ENCODE measurements at places on chromosomes 13 and 19.

- DNase-seq: no peak
These were observed 19.2 kb downstream of the SLC27A1 start for GRCh38 chr19:17489392-17490030.

DNA sequence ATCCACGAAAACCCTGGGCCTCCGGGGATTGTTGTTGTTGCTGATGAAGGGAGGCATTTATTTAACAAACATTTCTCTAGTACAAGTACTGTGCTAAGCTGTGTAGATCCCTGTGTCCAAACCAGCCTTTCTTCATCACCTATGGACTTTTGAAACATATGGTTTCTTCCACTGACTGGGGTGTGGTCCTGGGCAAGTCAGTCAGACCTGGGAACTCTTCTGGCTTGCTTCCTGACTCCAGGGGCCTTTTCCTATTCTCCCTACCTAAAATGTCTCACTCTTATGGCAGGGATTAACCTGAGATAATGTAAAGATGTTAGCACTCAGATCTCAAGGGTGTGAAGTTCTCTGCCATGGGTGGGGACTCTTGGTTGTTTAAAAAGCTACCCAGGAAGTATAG, 46.8 kb downstream of the EFNB2 start:
- no peak for DNase-seq

DNA sequence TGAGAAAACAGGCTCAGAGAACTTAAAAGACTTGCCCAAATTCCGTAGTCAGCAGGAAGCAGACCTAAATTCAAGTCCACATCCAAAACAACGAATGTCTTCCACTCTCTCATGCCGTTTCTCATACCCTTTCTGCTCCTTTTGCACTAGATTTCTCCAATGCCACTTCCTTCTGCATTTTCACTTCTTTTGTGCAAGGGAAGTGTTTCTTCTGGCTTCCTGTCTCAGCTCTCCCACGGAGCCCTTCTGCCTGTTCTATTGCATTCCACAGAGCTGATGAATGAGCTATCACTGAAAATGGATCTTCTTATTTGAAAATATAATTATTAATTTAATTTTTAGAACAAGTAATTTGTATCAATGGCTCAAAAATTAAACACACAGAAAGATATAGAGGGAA, 56.1 kb upstream of the STK24 start:
- DNase-seq: no peak

DNA sequence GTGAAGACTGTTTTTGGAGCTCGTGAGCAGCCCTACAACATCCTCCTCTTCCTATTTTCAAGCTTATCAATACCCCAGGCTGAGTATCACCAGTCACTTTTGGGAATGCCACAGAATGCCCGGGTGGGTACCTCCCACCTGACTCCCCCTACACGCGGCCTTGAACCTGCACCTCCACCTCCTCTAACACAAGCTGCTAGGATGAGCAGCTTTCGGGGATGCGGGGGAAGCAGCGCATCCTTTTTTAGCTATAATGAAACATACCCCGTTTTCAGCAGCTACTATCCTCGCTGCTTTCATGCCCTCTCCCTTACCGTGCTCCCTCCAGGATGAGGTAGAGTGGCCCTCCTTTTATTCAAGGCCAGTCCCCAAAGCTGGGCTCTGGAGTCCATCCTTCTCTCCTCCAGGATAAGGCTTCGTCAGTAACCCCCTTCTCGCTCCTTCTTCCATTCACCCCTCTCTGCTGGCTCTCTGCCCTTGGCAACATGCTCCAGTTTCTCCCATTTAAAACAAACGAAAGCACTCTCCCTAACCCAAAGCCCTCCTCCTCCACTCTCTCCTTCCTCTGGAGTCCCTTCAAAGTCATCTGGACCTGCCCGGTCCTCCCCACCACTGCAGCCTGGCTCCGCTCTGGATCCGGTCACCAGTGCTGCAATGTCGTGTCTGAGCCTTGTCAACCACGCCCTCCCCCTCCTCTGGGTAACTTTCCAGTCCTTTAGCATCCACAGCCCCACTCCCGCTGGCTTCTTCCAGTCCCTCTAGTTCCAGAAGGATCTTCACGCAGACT, 55.3 kb downstream of the STK24 start:
- DNase-seq: no peak

DNA sequence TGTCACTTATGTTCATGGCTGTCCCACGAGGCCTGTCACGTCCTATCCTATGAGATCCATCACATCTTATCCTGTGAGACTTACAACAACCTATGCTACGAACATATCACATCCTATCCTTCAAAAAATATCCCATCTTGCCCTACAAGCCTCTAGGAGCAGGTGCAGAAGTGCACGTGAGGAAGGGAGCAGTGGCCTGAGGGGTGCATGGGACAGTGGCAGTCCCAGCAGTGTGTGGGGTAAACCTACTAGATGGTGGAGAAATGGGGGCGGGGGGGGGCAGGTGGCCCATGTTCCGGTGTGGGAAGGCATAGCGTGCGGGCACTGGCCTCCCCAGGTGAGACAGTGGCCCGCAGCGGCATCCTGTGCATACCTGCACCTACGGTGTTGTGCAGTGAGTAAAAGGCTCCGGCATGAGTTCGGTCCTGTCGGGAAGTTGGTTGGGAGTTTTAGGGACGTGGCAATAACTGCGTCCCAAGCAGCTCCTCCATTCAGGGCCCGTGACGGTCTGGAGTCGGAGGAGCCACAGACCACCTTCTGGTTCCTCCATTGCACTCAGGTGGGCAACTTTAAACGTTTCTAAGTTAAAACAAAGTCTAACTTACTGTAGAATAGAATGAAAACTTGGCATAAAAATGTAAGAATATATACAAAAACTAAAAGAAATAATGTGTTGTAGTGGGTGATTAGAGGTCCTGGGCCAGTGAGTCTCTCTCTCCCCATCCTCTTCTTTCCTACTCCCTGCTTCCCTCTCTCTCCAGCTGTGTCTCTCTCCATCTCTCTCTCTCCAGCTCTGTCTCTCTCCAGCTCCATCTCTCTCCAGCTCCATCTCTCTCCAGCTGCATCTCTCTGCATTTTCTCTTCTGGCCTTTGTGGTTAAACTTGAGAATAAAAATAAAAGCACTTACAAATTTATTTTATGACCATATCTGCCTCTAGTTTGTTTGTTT, 42.1 kb downstream of the ATP11A start:
- no peak for DNase-seq

GRCh38 chr13:74136084-74136658, 2.0 kb upstream of the KLF12 start:
- DNase-seq: no peak

DNA sequence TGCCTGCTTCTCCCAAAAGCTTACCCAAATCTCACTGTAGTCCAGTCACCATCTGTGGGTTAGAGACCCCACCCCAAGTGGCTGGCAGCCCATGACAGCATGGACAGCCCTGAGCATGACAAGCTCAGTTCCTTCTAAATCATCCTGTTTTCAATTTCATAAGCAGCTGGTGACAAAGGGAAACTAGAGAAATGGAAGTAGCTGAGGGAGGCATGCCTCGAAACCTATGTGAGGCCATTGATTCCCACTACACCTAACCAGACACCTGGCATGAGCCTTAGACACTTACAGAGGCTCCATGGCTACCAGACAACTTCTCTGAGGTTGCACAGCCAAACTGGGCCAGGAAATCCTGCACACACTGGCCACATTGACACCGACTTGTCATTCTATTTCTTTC, 56.2 kb downstream of the ABCC4 start:
- DNase-seq: no peak

DNA sequence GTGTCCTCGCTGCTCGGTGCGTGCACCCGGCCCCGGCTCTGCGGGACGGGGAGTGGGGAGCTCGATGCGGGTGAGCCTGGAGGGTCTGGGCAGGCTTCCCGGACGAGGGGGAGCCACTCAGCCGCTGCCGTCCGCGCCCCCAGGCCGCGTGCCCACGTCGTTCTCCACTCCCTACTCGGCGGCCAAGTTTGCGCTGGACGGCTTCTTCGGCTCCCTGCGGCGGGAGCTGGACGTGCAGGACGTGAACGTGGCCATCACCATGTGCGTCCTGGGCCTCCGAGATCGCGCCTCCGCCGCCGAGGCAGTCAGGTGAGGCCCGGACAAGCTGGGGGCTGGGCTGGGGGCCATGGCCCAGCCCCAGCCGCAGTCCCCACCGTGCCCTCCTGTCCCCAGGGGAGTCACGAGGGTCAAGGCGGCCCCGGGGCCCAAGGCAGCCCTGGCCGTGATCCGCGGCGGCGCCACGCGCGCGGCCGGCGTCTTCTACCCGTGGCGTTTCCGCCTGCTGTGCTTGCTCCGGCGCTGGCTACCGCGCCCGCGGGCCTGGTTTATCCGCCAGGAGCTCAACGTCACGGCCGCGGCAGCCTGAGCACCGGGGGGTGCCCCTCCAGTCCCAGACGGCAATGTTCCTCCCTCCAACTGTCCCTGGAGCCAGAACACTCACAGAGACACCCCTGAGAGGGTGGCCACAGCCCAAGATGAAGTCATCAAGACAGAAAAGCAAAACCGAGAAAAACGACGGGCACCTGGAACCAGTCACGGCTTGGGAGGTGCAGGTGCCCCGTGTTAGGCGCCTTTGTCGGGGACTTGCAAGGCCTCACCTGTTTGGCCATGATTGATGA, 2.5 kb upstream of the RPL36 start:
- no peak for DNase-seq

DNA sequence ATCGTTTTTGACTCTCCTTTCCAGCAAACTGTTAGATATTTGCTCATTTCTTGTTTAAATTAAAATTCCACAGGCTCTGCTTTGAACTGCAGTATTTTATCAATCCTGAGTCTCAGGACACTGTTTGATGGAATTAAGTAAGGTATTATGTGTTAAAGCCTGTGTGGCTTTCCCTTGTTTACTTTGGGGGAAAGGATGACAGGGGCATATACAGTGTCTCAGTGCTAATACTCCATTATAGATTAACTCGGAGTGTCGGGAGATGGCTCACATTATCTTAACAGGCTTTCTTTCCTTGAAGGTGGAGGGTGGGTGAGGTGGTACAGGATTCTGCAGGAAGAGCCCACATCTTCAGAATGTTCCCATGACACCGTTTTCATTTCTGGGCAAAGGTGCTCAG, 84.7 kb downstream of the SHISA2 start:
- no peak for DNase-seq

GRCh38 chr13:33645591-33646554, 172.1 kb upstream of the RFC3 start:
- DNase-seq: no peak

DNA sequence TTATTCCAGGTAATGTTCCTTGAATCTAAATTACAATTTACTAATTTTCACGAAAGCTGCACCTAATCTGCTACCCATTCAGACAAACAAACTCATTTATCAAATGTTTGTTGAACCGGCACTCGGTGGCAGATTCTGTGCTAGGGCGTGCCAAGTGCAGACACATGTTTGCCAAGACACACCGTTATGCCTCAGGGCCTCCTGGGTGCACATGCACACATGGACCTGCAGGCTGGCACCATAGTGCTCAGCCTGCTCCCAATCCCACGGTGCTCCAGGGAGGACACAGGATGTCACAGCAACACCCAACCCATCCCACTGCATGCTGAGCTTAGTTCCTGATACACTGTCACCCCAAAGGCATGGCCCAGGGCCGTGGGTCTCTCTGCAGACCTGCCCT, 7.7 kb downstream of the SCGB2B2 start:
- no peak for DNase-seq

GRCh38 chr19:289651-290371, 1.4 kb downstream of the PLPP2 start:
- DNase-seq: peak; percentile 20
